ENCODE measurements at places on chromosomes 1 and 21.

GRCh38 chr1:166032572-166033371, 134.0 kb downstream of the FAM78B start:
- DNase-seq = peak; percentile 91

DNA sequence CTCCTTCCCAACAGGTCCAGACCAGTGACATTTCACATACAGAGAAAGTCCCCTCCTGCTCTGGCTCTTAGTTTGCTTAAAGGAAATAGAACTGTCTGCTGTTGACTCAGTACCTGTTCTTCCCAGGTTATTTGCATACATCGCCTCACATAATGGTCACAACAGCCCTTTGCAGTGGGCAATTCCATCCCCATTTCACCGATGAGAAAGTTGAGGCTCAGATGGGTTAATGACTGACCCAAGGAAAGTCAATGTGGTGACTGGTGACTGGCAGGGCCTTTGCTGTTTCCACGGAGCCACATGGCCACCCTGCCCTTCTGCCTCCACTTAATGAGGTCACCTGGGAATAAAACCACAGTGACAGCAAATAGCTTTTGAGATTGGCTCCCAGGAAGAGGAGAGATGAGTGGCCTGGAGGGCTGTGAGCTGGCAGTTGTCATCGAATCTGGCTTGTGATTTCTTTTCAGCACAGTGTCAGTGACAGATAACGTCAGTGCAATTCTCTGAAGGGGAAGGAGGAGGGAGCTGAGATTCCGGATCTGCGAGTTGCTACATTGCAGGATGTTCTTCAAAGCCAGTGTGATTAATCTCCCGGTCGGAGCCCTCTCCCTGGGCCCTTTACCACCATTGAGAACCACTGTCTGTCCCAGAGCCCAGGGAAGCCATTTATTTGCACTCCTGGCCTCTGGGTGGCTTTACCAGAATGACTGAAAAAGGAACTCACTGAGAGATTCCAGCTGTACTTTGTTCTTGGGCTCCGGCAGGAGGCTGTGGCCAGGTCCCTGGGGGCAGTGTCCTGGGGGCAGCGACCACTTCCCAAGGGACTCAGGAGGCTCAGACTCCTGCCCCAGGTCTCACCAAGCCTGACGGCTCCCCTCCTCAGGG, 117.2 kb downstream of the CNIH3 start:
- peak; percentile 37 for DNase-seq

- no peak for DNase-seq
These were observed 66.7 kb downstream of the HTR6 start for GRCh38 chr1:19731311-19731821.

GRCh38 chr1:208047476-208047934, 136.6 kb upstream of the CD34 start:
- no peak for DNase-seq

DNA sequence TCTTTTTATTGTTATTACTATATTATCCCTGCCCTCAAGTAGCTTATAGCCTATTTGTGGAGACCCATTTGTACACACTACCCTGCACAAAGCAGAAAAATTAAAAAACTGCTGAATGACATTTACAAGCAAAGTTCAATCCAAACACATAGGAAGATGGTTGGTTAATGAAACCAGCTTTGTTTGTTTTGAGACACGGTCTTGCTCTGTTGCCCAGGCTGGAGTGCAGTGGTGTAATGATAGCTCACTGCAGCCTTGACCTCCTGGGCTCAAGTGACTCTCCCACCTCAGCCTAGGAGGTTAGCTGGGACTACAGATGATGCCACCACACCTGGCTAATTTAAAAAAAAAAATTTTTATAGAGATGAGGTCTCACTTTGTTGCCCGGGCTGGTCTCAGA, 31.6 kb downstream of the TGFB2 start:
- DNase-seq = no peak
